ENCODE measurements at places on chromosomes 5 and 9.

GRCh38 chr5:61461417-61461816 lies 129.4 kb downstream of the ZSWIM6 start:
- no peak for DNase-seq

- DNase-seq: peak; percentile 78
These were observed 71.5 kb downstream of the ARHGAP26 start for GRCh38 chr5:142841511-142842265.

DNA sequence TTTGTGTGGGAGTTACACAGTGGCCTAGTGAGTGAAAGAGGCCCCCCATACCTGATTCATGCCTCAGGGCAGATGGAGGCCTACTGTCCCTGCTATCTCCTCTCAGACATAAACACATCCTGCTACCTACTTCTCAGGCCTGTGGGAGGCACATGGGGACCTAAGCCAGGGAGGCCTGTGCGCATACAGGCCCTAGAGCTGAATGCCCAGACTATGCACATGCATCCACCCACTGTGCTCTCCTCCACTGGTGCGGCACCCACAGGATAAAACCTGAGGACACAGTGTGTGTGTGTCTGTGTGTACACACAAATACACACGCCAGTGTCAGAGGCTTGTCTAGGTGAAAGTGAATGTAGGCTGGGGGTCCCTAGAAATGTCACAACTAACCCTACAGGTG lies 1.4 kb downstream of the PAX5 start:
- no peak for DNase-seq

GRCh38 chr9:95864852-95865580 lies 10.5 kb upstream of the ERCC6L2 start:
- DNase-seq: no peak

DNA sequence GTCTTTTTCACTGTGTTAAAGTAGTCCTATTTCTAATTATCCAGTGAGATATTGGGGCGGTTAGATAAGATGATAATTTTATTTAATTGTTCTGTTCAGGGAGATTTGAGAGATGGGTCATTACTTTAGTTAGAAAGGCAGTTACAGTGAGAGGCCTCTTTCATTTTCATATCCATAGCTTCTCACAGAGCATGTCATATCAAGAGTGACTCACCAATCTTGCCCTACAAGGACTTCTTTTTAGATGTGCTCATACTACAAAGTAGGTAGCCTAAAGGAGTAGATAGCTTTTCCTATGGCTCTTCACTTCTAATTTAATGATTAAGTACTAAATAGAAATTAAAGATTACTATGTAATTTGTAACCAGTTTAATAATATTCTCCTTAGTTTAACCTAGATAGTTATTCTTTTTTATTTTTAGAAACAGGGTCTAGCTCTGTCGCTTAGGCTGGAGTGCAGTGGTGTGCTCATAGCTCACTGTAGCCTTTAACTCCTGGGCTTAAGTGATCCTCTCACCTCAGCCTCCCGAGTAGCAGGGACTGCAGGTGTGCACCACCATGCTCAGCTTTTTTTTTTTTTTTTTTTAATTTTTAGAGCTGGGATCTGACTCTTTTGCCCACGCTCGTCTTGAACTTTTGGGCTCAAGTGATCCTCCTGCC lies 71.0 kb downstream of the FER start:
- peak; percentile 63 for DNase-seq

- no peak for DNase-seq
These were observed 113.9 kb downstream of the DCP2 start for GRCh38 chr5:113090336-113091106.

GRCh38 chr5:84255315-84255714 lies 129.4 kb downstream of the EDIL3 start:
- peak; percentile 64 for DNase-seq

DNA sequence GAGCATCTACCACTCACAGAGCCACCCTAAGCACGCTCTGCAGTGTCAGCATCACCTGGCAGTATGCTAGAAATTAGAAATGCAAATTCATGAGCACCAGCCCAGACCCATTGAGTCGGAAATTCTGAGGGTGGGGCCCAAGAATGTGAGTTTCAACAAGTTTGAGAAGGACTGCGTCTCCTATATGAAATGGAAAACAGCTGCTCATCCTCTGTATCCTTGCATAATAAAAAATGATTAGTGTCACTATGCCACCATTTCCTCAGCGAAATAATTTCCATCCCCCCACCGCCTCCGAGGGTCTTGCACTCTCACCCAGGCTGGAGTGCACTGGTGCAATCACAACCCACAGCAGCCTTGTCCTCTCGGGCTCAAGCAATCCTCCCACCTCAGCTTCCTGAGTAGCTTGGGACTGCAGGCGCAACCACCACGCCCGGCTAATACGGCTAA lies 1.3 kb upstream of the IQGAP2 start:
- no peak for DNase-seq

- peak; percentile 57 for DNase-seq
These were observed 34.9 kb upstream of the FCHO2 start for GRCh38 chr5:72920690-72921502.

- DNase-seq: no peak
These were observed 9.3 kb downstream of the RUSC2 start for GRCh38 chr9:35499029-35499700.

Measured in fibroblast of skin of right biceps (primary cell).